CD14-positive monocyte (primary cell): ENCODE measurements at places on chromosomes 12 and 14.

GRCh38 chr12:95963096-95963495, 20.0 kb downstream of the AMDHD1 start:
- peaks cover 9% of the 10 kb centered on the region for H3K4me1 ChIP-seq
- no peak for DNase-seq
- H3K36me3 ChIP-seq, result no peaks in the 10 kb centered on the region
- H3K4me3 ChIP-seq, result no peak overlapping the region
- no peaks in the 10 kb centered on the region for H3K27me3 ChIP-seq

DNA sequence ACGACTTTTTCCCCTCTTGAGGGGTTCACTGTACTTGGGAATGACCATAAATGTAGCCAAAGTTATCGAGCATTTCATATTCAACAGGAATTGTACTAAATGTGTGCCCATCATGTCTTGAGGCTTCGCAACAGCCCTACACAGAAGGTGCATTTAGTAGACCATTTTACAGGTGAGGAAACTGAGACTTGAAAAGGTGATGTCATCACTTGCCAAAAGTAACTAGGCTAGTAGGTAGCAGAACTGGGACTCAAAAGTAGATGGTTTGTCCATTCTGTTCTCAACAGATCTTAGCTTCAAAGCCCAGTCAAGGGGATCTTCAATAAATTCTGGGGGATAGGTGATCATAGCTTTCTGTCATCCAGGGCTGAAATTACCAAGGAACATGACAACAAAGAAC, 782.2 kb downstream of the MED13L start:
- no peaks in the 10 kb centered on the region for H3K4me1 ChIP-seq
- no peak overlapping the region for H3K27ac ChIP-seq
- H3K27me3 ChIP-seq, result no peaks in the 10 kb centered on the region
- DNase-seq, result no peak

GRCh38 chr12:31479516-31480210, 111.3 kb downstream of the DENND5B start:
- H3K4me3 ChIP-seq, result no peak overlapping the region
- H3K4me1 ChIP-seq, result no peaks in the 10 kb centered on the region
- no peaks in the 10 kb centered on the region for H3K27me3 ChIP-seq
- H3K27ac ChIP-seq, result no peak overlapping the region
- DNase-seq, result no peak
- H3K36me3 ChIP-seq, result no peaks in the 10 kb centered on the region

GRCh38 chr12:95623554-95624170, 72.4 kb upstream of the USP44 start:
- peak; percentile 5 for DNase-seq
- H3K4me1 ChIP-seq, result no peaks in the 10 kb centered on the region
- no peaks in the 10 kb centered on the region for H3K36me3 ChIP-seq
- no peaks in the 10 kb centered on the region for H3K27me3 ChIP-seq
- H3K27ac ChIP-seq, result no peak overlapping the region

GRCh38 chr12:2341871-2342270, 289.1 kb downstream of the CACNA1C start:
- H3K4me3 ChIP-seq, result no peak overlapping the region
- H3K36me3 ChIP-seq, result no peaks in the 10 kb centered on the region
- DNase-seq, result peak; percentile 91

DNA sequence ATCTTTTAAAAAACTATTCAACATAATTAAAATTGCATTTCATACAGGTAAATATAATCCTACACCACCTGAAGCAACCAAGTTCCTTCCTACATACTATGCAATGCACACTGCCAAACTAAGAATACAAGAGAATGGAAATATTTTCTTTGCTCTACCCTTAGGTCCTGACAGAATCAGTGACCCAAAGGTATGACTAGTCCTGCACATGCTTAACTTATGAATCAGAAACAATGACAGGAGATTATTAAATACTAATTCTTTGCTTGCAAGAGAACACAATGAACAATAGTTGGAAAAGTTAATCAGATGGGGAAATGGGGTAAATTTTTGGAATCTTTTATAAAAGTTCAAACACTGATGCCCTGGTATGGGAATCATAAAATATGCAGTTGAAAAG, 220.1 kb downstream of the SOX5 start:
- no peak overlapping the region for H3K27ac ChIP-seq
- no peaks in the 10 kb centered on the region for H3K27me3 ChIP-seq
- no peaks in the 10 kb centered on the region for H3K36me3 ChIP-seq
- no peak for DNase-seq
- H3K4me3 ChIP-seq, result no peak overlapping the region

- no peaks in the 10 kb centered on the region for H3K27me3 ChIP-seq
- peak; percentile 79 for DNase-seq
- H3K27ac ChIP-seq, result peak overlapping the region; percentile 89
- peaks cover 37% of the 10 kb centered on the region for H3K4me1 ChIP-seq
- no peaks in the 10 kb centered on the region for H3K36me3 ChIP-seq
- peak overlapping the region; percentile 34 for H3K4me3 ChIP-seq
Measured at GRCh38 chr12:99130808-99131553, 485.9 kb downstream of the APAF1 start.

GRCh38 chr12:40223646-40224045, 1.2 kb upstream of the LRRK2 start:
- H3K27ac ChIP-seq, result peak overlapping the region; percentile 86
- no peak for DNase-seq
- peak overlapping the region; percentile 93 for H3K4me3 ChIP-seq
- H3K36me3 ChIP-seq, result no peaks in the 10 kb centered on the region
- H3K4me1 ChIP-seq, result peaks cover 64% of the 10 kb centered on the region
- no peaks in the 10 kb centered on the region for H3K27me3 ChIP-seq

- no peaks in the 10 kb centered on the region for H3K4me1 ChIP-seq
- no peaks in the 10 kb centered on the region for H3K36me3 ChIP-seq
- no peak overlapping the region for H3K27ac ChIP-seq
- no peak overlapping the region for H3K4me3 ChIP-seq
Measured at GRCh38 chr14:56789955-56790354, 20.3 kb downstream of the OTX2 start.

GRCh38 chr14:19823765-19824164, 20.2 kb downstream of the OR4N2 start:
- no peaks in the 10 kb centered on the region for H3K27me3 ChIP-seq
- no peaks in the 10 kb centered on the region for H3K36me3 ChIP-seq
- no peak overlapping the region for H3K4me3 ChIP-seq
- H3K4me1 ChIP-seq, result no peaks in the 10 kb centered on the region
- H3K27ac ChIP-seq, result no peak overlapping the region
- DNase-seq, result no peak

DNA sequence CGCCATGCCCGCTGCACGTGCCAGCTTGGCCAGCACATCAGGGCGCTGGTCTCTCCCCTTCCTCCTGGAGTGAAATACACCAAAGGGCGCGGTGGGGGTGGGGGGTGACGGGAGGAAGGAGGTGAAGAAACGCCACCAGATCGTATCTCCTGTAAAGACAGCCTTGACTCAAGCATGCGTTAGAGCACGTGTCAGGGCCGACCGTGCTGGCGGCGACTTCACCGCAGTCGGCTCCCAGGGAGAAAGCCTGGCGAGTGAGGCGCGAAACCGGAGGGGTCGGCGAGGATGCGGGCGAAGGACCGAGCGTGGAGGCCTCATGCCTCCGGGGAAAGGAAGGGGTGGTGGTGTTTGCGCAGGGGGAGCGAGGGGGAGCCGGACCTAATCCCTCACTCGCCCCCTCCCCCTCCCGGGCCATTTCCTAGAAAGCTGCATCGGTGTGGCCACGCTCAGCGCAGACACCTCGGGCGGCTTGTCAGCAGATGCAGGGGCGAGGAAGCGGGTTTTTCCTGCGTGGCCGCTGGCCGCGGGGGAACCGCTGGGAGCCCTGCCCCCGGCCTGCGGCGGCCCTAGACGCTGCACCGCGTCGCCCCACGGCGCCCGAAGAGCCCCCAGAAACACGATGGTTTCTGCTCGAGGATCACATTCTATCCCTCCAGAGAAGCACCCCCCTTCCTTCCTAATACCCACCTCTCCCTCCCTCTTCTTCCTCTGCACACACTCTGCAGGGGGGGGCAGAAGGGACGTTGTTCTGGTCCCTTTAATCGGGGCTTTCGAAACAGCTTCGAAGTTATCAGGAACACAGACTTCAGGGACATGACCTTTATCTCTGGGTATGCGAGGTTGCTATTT, 914 bp upstream of the CCND2 start:
- H3K36me3 ChIP-seq, result no peaks in the 10 kb centered on the region
- H3K4me1 ChIP-seq, result peaks cover 64% of the 10 kb centered on the region
- no peak overlapping the region for H3K4me3 ChIP-seq
- peaks cover 21% of the 10 kb centered on the region for H3K27me3 ChIP-seq
- peak; percentile 70 for DNase-seq
- H3K27ac ChIP-seq, result no peak overlapping the region

DNA sequence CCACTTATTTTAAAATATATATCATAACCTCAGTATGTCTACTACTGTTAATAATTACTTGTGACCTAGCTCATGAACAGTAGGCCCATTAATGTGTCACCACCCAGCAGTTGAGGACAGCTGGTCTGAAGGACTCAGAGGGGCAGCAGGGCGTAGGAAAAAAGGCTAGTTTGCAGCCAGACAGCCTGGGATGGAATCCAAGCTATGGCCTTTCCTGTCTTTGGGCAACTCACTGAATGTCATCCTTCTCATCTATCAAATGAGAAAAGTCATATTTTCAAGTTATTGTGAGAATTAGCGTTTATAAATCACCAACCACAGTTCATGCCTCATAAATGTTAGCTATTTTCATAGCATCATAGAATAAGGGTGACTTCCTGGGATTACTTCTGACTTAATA, 12.3 kb downstream of the DENND5B start:
- no peaks in the 10 kb centered on the region for H3K27me3 ChIP-seq
- H3K27ac ChIP-seq, result no peak overlapping the region
- H3K36me3 ChIP-seq, result no peaks in the 10 kb centered on the region
- peaks cover 17% of the 10 kb centered on the region for H3K4me1 ChIP-seq
- no peak overlapping the region for H3K4me3 ChIP-seq

- peak overlapping the region; percentile 98 for H3K27ac ChIP-seq
- DNase-seq, result peak; percentile 18
- peak overlapping the region; percentile 82 for H3K4me3 ChIP-seq
- no peaks in the 10 kb centered on the region for H3K27me3 ChIP-seq
- peaks cover 22% of the 10 kb centered on the region for H3K4me1 ChIP-seq
- peaks cover 11% of the 10 kb centered on the region for H3K36me3 ChIP-seq
Measured at GRCh38 chr12:68806488-68807237, 1.3 kb upstream of the MDM2 start.

DNA sequence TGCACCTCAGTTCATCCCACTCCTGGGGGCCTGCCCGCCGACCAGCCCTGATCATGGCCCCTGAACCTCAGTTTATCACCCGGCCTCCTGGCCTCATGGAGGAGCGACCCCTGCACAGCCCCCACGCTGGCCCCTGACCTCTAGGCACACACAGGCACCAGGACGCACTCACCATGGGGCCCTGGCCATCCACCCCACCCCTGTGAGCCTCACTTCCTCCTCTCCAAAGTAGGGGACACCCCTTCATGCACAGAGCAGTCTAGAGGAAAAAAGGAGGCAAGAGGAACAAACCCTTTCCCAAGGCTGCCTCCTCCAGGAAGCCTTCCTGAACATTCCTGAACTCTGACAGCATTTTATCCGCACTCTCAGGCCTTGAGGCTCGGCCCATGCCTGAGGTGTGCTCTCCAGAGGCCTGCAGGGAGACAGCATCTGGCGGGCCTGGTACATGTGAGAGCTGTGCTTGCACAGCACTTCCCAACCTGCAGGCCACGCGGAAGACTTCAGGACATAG, 39.4 kb downstream of the CCNK start:
- no peak overlapping the region for H3K4me3 ChIP-seq
- H3K27ac ChIP-seq, result no peak overlapping the region
- no peaks in the 10 kb centered on the region for H3K36me3 ChIP-seq
- no peaks in the 10 kb centered on the region for H3K27me3 ChIP-seq

GRCh38 chr12:116674643-116675183, 63.2 kb downstream of the SPRING1 start:
- no peaks in the 10 kb centered on the region for H3K36me3 ChIP-seq
- H3K4me1 ChIP-seq, result peaks cover 43% of the 10 kb centered on the region
- no peak for DNase-seq

DNA sequence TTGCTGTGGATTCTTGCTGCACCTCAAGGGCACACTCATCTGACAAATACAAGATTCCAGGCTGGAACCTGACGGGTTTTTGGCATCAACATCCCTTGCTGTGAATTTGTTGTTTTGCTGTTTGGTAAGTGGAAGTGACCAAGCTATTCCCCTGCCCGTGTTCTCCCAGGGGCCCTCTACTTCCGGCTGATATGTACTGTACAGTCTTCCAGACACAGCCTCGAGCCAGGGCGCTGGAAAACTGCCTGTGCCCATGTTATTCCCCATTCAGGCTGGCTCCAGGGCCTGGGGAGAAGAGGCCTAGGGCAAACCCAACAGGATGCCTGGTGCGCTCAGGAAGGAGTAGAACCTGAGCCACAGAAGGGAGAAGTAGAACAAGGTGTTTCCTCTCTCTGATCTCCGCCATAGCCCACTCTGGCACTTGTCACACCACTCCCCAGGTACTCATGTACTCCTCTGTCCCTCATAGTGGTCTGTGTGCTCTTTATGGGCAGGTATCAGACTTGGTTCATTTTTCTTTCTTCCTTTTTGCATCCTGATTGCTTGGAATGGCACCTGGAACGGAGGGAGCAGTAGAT, 67.8 kb upstream of the LTA4H start:
- no peaks in the 10 kb centered on the region for H3K36me3 ChIP-seq
- H3K4me3 ChIP-seq, result peak overlapping the region; percentile 40
- no peaks in the 10 kb centered on the region for H3K27me3 ChIP-seq
- H3K4me1 ChIP-seq, result peaks cover 32% of the 10 kb centered on the region

DNA sequence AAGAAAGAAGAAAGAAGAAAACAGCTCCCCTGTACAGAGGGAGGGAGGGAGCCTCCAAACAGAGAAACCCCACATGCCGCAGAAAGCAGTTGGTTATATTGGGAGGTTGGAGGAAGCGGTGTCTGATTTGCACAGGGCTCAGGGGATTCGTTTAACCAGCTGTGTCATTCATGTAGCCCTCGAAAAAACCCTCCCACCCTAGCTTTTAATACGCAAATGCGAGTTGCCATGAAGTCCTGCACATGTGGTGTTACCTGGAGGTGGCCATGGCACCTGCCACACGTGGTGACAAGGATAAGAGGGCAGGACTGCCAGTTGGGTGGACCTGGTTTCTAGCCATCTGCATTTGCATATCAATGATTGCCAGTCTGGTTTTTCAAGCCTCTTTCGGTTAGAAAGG, 40.9 kb downstream of the TMEM30B start:
- no peaks in the 10 kb centered on the region for H3K4me1 ChIP-seq
- DNase-seq, result no peak
- H3K36me3 ChIP-seq, result no peaks in the 10 kb centered on the region

- no peak overlapping the region for H3K27ac ChIP-seq
- H3K27me3 ChIP-seq, result no peaks in the 10 kb centered on the region
- no peak overlapping the region for H3K4me3 ChIP-seq
- DNase-seq, result no peak
- H3K4me1 ChIP-seq, result no peaks in the 10 kb centered on the region
- H3K36me3 ChIP-seq, result no peaks in the 10 kb centered on the region
Measured at GRCh38 chr12:30900351-30900750, 26.2 kb upstream of the TSPAN11 start.
